Activated naive CD8-positive, alpha-beta T cell treated with anti-CD3 and anti-CD28 coated beads, Interleukin-2, amount 50 U/mL, for 24 hours (primary cell): ENCODE measurements at places on chromosomes 4 and X.

- H3K27ac ChIP-seq: no peak overlapping the region
- DNase-seq: no peak
- peaks cover 76% of the 10 kb centered on the region for H3K4me1 ChIP-seq
- H3K4me3 ChIP-seq: no peak overlapping the region
- H3K27me3 ChIP-seq: no peaks in the 10 kb centered on the region
Observed at GRCh38 chrX:19882066-19882775, 5.2 kb downstream of the SH3KBP1 start.

DNA sequence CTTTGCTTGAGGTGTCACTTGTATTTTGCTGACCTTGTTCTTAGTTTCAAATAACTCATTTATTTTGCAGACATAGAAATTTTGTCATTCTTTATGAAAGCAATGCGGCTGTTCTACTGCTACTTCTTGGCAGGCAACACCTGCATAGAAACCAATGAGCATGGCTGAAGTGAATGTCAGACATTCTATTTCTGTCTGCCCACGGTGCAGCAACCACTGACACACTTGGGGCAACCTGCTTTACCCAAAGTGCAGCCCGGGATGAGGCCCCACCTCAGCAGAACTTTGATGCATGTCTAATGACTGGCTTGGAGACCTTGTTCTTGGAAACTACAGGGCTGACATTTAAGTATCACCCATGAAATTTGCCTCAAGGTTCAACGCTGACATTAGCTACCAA lies 93.6 kb downstream of the RBM47 start:
- H3K27me3 ChIP-seq: no peaks in the 10 kb centered on the region
- H3K4me3 ChIP-seq: no peak overlapping the region
- no peak overlapping the region for H3K27ac ChIP-seq
- DNase-seq: no peak
- no peaks in the 10 kb centered on the region for H3K36me3 ChIP-seq

GRCh38 chr4:123554801-123555232 lies 158.2 kb downstream of the SPRY1 start:
- H3K4me3 ChIP-seq: no peak overlapping the region
- no peak for DNase-seq
- no peak overlapping the region for H3K27ac ChIP-seq
- H3K27me3 ChIP-seq: peaks cover under 1% of the 10 kb centered on the region
- peaks cover 13% of the 10 kb centered on the region for H3K4me1 ChIP-seq
- no peaks in the 10 kb centered on the region for H3K36me3 ChIP-seq

DNA sequence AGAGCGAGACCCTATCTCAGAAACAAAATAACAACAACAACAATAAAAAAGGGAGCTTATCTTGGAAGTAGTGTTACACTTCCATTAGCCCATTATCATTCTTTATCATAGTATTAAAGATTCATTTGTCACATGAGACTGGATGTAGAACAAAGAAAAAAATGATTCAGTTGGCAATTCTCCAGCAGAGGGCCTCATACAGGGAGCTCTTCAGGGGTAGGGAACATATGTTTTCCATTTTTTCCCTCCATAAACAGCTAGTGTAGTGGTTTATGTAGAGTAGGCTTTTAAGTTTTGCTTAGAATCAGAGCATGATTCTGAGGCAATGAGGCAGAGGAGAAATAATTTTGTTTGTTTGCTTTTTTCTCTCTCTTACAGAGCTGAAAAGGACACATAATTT lies 5.8 kb downstream of the CPE start:
- H3K36me3 ChIP-seq: no peaks in the 10 kb centered on the region
- no peak overlapping the region for H3K27ac ChIP-seq
- no peaks in the 10 kb centered on the region for H3K4me1 ChIP-seq
- no peak overlapping the region for H3K4me3 ChIP-seq
- H3K27me3 ChIP-seq: peaks cover 34% of the 10 kb centered on the region

GRCh38 chr4:174860588-174860987 lies 31.5 kb upstream of the GLRA3 start:
- no peaks in the 10 kb centered on the region for H3K4me1 ChIP-seq
- no peak overlapping the region for H3K4me3 ChIP-seq
- H3K36me3 ChIP-seq: no peaks in the 10 kb centered on the region
- H3K27ac ChIP-seq: no peak overlapping the region
- no peak for DNase-seq

GRCh38 chrX:18871161-18871890 lies 112.6 kb downstream of the PHKA2 start:
- no peak overlapping the region for H3K27ac ChIP-seq
- DNase-seq: no peak
- H3K36me3 ChIP-seq: no peaks in the 10 kb centered on the region

DNA sequence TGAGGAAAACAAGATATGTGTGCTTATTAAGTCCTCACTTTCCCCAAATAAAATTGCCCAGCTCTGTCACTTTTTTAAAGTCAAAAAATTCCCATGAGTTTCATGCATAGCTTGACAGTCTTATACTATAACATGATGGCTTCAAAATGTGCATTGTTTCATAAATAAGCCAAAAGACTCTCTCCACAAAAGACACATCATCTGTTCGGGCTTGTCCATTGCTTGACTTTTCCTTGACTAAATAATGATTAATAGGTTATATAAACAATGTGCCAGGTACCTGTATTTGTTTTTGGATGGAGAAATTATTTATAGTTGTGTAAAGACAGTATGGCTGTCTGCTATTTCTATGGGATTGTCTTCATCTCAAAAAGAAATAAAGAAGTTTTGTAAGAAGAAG lies 329.2 kb upstream of the KLF3 start:
- H3K27me3 ChIP-seq: peaks cover 2% of the 10 kb centered on the region
- H3K4me1 ChIP-seq: peaks cover 33% of the 10 kb centered on the region
- no peak for DNase-seq
- H3K27ac ChIP-seq: no peak overlapping the region
- H3K36me3 ChIP-seq: peaks cover 13% of the 10 kb centered on the region

- peaks cover 5% of the 10 kb centered on the region for H3K36me3 ChIP-seq
- H3K27ac ChIP-seq: no peak overlapping the region
- H3K4me1 ChIP-seq: peaks cover 33% of the 10 kb centered on the region
- no peak overlapping the region for H3K4me3 ChIP-seq
Observed at GRCh38 chrX:30735839-30736238, 82.6 kb downstream of the GK start.

DNA sequence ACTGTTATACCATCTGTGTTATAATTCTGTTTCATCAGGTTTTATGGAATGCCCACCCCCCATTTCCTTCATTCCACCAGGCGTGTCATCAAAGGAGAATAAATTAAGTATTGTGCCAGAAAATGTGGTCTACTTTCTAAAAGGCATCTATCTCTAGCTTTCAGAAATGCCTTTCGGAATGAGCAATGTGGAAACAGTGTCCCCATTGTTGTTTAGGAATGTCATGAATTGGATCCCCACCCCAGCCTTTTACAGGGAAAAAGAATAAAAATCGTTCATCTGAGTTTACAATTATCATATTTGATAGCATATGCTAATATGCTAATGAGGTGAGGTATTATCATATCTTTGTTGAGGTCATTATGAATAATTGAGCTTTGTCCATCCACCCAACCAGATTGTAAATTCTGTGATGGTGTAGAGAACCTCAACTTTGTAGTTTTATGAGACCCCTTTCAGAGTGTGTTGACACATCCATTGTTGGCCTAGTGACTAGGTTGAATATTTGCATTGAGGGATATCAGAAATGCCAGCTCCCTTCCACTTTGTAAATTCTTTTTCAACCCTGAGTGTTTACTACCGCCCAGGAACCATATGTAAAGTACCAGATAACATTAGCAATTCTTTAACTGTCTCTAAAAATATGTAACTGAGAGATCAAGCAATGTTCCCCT lies 56.2 kb upstream of the CCDC160 start:
- H3K36me3 ChIP-seq: no peaks in the 10 kb centered on the region
- peaks cover 6% of the 10 kb centered on the region for H3K27me3 ChIP-seq
- H3K4me1 ChIP-seq: peaks cover 18% of the 10 kb centered on the region
- H3K27ac ChIP-seq: no peak overlapping the region
- DNase-seq: no peak

DNA sequence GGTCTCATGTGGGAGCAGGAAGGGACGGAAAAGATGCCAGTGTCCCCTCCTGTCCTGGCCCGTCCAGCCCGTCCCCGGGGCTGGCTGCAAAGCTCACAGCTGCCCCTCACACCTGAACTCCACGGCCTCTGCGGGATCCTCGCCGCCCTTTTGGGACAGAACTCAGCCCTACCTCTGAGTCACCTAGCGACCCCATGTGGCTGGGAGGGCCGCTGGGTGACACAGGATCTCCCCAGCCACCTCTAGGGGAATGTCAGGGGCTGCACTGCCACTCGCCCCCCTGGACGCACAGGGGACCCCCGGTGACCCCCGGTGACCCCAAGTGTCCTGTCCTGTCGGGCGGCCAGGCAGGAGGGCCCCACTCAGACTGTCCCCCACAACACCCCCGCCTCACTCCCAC lies 748 bp downstream of the FAM9B start:
- peaks cover 8% of the 10 kb centered on the region for H3K4me1 ChIP-seq
- no peak overlapping the region for H3K4me3 ChIP-seq
- no peaks in the 10 kb centered on the region for H3K27me3 ChIP-seq
- no peaks in the 10 kb centered on the region for H3K36me3 ChIP-seq

DNA sequence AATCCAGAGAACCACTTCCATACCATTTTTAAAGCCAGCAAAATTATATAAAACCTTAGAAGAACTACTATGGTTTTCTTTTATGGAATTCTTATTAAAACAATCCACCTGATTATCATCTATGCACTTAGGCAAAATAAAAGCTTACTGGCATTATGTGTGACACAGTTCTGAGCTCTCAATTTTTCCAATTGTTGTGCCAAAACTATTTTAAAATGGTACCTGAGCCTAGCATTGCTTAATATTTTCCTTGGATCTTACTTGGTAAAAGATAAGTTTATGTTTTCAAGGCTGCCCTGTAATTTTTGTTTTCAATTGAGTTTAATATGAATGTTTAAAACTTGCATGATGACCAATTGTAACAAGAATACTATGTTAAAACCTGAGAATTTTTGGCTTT lies 201.3 kb downstream of the MAD2L1 start:
- H3K4me1 ChIP-seq: no peaks in the 10 kb centered on the region
- H3K27ac ChIP-seq: no peak overlapping the region
- DNase-seq: no peak
- no peaks in the 10 kb centered on the region for H3K27me3 ChIP-seq

DNA sequence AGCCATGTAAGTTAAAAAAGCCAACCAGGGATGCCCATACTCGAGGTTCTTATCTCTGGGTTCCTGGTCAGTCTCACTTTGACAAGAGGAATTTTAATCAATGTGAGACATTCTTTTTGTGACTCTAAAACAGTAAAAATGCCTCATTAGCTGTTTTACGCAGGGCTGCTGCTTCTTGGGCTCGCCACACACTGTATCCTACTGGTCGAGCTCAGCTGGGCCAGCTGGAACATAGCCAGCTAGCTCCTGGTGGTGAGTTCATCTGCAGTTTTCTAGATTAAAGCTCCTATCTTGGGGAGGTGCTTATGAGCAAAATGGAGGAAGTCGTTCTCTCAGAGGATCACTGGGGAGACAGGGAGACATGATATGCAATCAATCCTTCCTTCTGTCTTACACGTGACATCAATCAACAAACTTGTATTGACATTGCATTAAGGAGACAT lies 55.9 kb upstream of the LEF1 start:
- no peak overlapping the region for H3K4me3 ChIP-seq
- no peaks in the 10 kb centered on the region for H3K36me3 ChIP-seq
- no peak overlapping the region for H3K27ac ChIP-seq
- H3K4me1 ChIP-seq: peaks cover 7% of the 10 kb centered on the region
- no peaks in the 10 kb centered on the region for H3K27me3 ChIP-seq
- no peak for DNase-seq

GRCh38 chr4:6733358-6734164 lies 17.6 kb downstream of the BLOC1S4 start:
- no peaks in the 10 kb centered on the region for H3K4me1 ChIP-seq
- no peak for DNase-seq
- no peak overlapping the region for H3K27ac ChIP-seq
- H3K36me3 ChIP-seq: no peaks in the 10 kb centered on the region
- no peaks in the 10 kb centered on the region for H3K27me3 ChIP-seq

DNA sequence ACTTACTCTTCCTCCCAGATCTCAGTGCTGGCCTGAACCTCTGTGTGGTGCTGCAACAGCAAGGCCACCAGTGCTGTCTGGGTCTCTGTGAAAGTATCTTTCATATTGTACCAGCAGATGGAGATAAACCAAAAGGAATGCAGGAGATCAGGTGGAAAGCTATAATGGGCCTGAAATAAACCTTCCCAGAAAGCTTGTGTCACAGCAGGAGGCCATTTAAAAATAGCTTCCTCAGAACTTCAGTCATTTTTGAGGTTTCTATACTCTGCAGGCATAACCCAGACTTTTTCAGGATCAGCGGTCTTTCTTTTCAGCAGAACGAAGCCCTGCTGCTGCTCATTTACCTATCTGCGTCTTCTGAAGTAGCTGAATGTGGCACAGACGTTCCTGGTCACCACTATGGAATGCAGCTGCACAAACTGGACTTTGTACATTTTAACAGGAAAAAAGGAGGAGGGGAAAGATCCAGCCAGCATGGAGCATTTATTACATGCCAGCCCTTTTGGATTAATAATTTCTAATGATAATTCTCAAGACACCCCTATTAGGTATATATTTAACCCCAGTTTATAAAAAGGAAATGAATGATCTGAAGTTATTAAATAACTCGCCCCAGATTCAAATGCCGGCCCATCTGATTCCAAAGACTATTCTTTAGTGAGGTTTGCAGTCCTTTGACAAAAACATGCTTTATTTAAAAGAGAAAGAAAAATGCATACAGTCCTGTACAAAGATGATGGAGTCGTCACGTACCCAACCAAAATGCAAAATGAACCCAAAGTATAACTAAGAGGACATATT lies 119.7 kb downstream of the NFKB1 start:
- H3K4me3 ChIP-seq: no peak overlapping the region
- peaks cover 54% of the 10 kb centered on the region for H3K4me1 ChIP-seq
- DNase-seq: no peak
- H3K36me3 ChIP-seq: peaks cover 21% of the 10 kb centered on the region

GRCh38 chr4:20203508-20203907 lies 48.2 kb upstream of the SLIT2 start:
- DNase-seq: no peak
- no peaks in the 10 kb centered on the region for H3K36me3 ChIP-seq
- no peaks in the 10 kb centered on the region for H3K4me1 ChIP-seq
- H3K27me3 ChIP-seq: no peaks in the 10 kb centered on the region
- H3K4me3 ChIP-seq: no peak overlapping the region

- no peak overlapping the region for H3K4me3 ChIP-seq
- no peak overlapping the region for H3K27ac ChIP-seq
- no peaks in the 10 kb centered on the region for H3K36me3 ChIP-seq
- H3K4me1 ChIP-seq: peaks cover 4% of the 10 kb centered on the region
- no peak for DNase-seq
Observed at GRCh38 chrX:45196701-45197100, 4.0 kb downstream of the DIPK2B start.

DNA sequence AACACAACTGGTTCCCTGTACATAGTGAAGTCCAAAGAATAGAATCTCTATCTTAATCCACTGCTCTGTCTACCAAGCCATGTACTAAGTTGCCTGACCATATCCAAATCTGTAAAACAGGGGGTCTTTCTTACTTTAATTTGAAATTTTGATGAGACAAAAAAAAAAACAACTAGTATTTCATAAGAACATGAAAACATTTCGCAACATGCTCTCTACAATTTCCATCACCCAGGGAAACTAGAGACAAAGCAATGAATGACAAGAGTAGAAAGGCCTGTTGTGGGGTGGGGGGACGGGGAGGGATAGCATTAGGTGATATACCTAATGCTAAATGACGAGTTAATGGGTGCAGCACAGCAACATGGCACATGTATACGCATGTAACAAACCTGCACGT lies 279.9 kb downstream of the PPP3CA start:
- H3K27me3 ChIP-seq: no peaks in the 10 kb centered on the region
- H3K27ac ChIP-seq: no peak overlapping the region
- H3K36me3 ChIP-seq: peaks cover 5% of the 10 kb centered on the region
- no peak overlapping the region for H3K4me3 ChIP-seq
- no peak for DNase-seq
- no peaks in the 10 kb centered on the region for H3K4me1 ChIP-seq

GRCh38 chrX:45401923-45402322 lies 201.2 kb upstream of the DIPK2B start:
- H3K27me3 ChIP-seq: peaks cover 2% of the 10 kb centered on the region
- no peaks in the 10 kb centered on the region for H3K4me1 ChIP-seq
- no peaks in the 10 kb centered on the region for H3K36me3 ChIP-seq
- H3K27ac ChIP-seq: no peak overlapping the region
